ENCODE measurements at places on chromosomes 1 and 21.

DNA sequence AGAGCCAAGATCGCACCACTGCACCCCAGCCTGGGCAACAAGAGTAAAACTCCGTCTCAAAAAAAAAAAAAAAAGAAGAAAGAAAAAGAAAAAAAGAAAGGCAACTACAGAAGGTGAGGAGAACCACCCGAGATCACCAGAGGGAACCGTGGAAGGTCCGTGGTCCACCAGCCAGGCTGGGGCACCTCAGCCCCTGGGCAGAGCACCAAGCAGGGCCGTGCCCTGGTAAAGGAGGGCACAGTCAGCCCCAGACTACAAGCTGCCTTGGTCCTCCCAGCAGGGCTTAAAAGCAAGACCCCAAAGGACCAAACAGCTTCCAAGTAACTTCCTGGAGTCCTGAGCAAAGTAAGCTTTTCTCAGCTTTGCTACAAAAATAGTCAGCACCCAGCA is 8.8 kb upstream of the SAMD11 start:
- DNase-seq, result no peak

GRCh38 chr1:7902478-7903085 is 38.1 kb downstream of the TNFRSF9 start:
- DNase-seq, result peak; percentile 76

DNA sequence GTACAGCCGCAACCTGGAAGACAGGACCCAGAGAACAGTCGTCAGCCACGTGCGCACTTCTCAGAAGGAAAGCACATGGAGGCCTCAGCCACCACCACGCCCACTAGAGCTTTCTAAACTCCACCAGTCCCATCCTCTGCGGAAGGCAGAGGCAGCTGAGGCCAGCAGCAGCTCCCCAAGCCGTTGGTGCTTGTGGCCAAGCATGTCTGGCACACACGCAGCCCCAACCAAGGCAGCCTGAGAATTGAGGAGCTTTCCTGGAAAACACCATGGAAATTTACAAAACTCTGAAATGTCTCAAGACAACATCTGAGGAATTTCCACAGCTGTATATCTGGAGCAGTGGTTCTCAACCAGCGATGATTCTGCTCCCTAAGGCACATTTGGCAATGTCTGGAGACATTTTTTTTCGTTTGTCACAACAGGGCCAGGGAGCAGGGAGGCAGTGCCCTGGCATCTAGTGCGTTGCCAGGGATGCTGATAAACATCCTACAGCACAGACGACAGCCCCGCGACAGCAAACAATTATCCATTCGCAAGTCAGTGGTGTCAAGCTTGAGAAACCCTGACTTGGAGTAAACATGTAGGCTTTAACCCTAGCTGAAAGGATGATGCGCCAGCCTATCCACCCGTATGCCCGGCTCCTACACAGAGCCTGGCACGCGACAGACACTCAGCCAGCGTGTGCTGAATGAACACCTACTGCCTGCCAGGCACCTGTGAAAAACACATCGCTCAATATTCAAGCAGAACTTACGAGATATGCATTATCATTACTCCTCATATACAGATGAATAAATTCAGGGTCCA is 24.7 kb downstream of the NPHP4 start:
- no peak for DNase-seq

GRCh38 chr1:40530735-40531380 is 579 bp upstream of the ZNF684 start:
- peak; percentile 23 for DNase-seq

DNA sequence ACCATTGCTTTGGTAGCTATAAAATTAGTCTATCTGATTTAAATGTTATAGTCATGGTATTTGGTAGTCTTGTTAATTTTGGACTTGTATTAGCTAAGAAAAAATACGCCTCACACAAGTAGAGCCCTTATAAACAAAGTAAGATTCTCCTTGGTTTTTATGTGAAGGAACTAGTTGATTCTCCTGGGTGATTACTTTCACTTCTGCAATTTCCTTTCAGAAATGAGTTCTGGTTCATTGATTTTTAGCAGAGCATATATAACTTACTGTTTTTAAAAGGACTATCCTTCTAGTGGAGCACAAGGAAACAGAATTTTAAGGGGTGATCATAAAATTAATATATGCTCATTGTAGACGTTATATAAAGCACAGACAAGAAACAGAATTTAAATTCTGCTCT is 120.1 kb downstream of the BACH1 start:
- no peak for DNase-seq

DNA sequence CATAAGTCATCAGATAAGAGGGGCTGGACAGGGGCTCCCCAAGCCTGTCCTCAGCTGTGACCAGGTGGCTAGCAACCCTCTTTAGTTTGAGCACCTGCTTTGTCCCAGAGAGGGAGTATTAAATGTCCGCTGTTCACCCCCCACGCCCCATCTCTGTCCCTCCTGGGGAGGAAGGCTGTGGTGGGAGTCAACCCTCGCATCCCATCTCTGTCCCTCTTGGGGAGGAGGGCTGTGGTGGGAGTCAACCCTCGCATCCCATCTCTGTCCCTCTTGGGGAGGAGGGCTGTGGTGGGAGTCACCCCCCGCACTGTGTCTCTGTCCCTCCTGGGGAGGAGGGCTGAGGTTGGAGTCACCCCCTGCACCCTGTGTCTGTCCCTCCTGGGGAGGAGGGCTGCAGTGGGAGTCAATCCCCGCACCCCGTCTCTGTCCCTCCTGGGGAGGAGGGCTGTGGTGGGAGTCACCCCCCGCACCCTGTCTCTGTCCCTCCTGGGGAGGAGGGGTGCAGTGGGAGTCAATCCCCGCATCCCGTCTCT is 72.6 kb upstream of the ABCG1 start:
- DNase-seq, result no peak

- DNase-seq, result no peak
These were observed 683.0 kb downstream of the MATN1 start for GRCh38 chr1:30040081-30041019.

DNA sequence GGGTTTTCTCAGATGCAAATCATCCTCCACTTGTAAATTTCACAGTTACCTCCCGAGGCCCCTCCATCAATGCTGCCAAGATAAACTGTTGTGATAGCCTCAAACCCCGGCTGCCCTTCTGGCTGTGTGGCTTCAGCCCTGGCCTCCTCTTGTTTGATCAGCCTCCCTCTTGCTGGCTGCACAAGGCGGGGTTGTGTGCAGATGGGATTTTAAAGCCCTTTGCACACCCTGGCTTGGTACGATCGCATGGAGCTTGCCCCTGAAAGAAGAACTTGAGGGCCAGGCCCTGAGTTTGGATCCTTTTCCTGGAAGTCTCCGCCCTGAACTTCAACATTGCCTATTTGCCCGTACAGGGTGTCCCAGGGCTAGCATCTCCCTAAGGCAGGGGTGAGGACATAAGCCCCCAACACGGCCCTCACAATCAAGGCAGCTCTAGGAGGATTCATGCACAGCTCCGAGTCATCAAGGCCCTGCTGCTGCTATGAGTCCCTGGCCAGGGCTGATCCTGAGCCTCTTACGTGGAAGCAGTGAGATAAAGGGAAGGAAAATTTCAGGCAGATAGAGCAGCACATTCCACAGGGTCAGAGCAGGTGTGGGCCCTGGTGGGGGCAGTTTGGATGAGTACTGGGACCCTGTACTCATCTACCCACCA is 181.2 kb upstream of the VAMP3 start:
- DNase-seq, result no peak

DNA sequence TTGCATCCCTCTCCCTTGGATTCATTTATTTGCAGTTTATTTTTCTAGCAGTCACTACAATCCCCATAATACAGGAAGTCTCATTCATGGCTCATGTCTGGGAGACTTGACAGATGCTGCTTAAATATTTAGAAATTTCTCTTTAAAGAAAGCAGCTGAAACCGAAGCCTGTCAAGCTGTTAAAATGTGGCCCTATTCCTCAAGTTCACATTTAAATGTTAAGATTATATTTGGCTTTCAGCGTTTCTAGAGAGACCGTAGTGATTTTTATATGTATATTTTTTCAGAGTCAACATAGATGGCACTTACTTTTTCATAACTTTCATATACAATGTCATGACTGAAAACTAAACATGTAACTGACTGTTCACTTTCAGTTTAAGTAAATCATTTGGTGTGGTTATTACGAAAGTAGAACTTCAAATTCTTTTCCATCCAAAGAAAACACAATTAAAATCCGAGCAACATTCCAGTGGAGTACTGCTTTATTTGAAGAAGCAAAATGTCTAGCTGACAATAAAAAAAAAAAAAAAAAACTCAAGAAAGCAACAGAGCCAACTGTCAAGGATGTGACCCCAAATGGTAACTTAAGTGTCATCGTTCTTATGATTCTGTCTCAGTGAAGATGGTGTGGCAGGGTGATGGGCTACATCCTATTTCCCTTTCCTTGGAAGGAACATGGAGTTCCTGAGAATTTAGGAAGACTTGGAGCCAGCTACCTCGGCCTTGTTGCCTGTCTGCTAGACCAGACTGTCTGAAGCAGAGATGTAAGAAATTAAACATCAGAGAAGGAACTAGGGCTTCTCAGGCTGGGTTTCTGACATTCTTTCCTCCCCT is 37.8 kb downstream of the MIS18A start:
- DNase-seq, result peak; percentile 20

- no peak for DNase-seq
These were observed 250.2 kb downstream of the RRAGC start for GRCh38 chr1:38609166-38610025.

GRCh38 chr1:216843409-216843808 is 120.2 kb upstream of the ESRRG start:
- no peak for DNase-seq

- no peak for DNase-seq
These were observed 178.7 kb upstream of the RUNX1 start for GRCh38 chr21:35227786-35228185.

DNA sequence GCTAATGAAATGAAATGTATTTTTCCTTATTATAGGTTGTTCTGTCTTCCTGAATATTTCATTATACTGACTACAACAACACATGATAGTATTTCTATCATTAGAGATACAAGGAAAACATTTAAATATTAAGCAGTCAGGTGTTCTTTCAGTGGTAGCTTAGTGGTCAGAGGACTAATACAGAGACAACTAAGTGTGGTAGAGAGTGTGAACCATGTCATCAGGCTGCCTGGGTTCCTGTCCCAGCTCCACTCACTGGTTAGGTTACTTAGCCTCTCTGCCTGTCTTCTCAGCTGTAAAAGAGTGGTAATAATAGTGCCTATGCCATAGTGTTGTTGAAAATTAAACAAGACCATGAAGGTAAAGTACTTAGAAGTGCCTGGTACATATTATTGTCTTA is 3.9 kb downstream of the UAP1 start:
- no peak for DNase-seq

DNA sequence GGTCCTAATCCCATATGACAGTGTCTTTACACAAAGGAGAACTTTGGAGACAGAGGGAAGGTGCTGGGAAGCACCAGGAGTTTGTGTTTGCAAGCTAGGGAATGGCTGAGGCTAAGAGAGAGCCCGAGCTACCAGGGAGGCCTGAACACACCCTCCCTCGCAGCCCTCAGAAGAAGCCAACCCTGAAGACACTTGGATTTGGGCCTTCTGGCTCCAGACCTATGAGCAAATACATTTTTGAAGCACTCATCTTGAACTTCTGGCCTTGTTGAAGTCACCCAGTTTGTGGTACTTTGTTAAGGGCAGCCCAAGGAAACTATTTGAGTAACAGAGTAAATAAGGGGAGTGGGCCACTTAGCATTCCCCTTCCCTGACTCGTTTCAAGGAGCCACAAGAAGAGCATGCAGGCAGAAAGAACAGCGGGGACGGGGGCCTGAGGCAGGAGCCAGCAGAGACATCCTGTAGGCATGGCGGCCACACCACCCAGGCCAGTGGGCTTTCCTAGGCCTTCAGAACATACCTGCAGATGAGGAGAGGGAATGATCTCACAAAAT is 13.2 kb upstream of the QSOX1 start:
- no peak for DNase-seq

- no peak for DNase-seq
These were observed 230.4 kb upstream of the PLD5 start for GRCh38 chr1:242754926-242755325.

GRCh38 chr1:119086830-119087229 is 53.6 kb downstream of the WARS2 start:
- no peak for DNase-seq

GRCh38 chr1:31867546-31867945 is 51.7 kb upstream of the SPOCD1 start:
- DNase-seq, result no peak

DNA sequence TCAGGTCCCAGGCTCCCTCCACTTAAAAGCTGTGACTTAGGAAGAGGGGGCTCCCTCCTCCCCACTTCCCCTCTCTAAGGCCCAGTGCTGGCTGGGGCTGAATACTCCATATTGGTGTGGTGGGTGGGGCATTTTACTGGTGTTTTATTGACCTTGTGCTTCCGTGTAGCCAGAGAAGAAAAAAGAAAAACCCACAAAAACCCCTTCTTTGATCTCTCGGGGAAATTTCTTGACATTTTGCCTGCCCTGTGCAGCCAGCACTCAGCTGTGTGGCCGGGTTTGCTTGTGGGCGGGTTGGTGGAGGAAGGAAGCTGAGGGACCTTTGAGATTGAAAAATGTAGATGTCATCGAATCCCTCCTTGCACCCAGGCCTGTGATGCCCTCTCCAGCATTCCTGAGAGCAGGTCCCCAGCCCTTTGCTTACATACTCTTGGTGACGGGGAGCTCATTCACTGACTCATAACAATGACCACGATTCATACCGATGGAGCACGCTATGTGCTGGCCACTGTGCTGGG is 24.8 kb downstream of the TNFRSF8 start:
- DNase-seq, result peak; percentile 9

DNA sequence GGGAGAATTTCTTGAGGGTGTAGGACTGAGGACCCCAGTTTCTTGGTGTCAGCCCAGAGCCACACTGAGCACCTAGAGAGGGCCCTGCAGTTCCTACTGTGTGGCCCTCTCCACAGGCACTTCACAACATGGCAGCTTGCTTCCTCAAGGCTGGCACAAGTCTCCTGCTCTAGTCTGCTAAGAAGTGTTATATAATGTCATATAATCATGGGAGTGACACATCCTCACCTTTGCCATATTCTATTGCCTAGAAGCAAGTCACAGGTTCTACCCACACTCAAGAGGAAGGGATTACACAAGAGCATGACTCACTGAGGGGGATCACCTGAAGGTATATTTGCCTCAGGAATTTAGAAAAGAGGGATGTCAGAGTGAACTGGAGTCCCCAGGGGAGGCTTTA is 5.5 kb upstream of the SNX27 start:
- DNase-seq, result peak; percentile 40

- DNase-seq, result peak; percentile 3
These were observed 2.1 kb upstream of the TTLL7 start for GRCh38 chr1:84000954-84001495.

- DNase-seq, result peak; percentile 63
These were observed 7.5 kb downstream of the TNFSF18 start for GRCh38 chr1:173043253-173043652.

DNA sequence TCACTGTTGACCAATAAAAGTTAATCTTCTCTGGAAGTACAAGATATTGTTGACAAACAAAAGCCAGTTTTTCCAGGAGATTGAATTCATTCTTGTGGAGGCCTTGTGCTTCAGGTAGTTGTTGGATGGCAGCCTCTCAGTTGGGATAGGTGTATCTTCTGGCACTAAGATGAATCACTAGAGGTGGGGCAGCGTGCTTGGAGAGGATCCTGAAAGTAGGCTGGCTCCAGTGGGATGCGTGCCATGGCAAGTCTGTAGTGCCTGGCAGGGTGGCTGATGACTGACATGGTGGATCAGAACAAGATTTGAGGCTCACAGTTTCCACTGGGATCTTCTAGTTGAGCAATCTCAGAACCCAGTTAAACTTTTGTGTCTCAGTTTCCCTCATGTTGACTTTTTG is 2.4 kb downstream of the VPS13D start:
- no peak for DNase-seq
